Osteoblast (primary cell): ENCODE measurements at places on chromosomes 1 and 21. TPM values are rescaled to one million over a fixed set of nuclear protein-coding genes. Genes with fewer than 3 reads are reported as not detected.

DNA sequence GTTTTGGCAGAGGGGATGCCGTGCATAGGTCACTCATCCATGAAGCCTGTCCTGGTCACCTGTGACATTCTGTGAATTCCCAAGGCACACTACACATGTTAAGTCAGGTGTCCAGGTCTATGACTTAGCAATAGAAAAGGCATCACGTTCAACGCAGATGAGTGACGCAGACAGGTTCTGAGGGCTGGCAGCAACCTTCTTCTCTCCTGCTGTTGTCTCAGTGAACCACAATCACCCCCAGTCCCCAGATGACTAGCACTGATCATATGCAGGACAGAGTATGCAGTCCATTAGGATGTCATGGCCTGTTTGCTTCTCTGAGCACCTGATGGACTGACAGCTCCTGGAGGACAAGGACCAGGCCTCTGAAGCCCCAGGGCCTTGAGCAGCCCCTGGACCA, 157.8 kb upstream of the KAZN start:
- no peak for DNase-seq

The PROK1 gene
- total RNA-seq = not detected in 2 replicates

DNA sequence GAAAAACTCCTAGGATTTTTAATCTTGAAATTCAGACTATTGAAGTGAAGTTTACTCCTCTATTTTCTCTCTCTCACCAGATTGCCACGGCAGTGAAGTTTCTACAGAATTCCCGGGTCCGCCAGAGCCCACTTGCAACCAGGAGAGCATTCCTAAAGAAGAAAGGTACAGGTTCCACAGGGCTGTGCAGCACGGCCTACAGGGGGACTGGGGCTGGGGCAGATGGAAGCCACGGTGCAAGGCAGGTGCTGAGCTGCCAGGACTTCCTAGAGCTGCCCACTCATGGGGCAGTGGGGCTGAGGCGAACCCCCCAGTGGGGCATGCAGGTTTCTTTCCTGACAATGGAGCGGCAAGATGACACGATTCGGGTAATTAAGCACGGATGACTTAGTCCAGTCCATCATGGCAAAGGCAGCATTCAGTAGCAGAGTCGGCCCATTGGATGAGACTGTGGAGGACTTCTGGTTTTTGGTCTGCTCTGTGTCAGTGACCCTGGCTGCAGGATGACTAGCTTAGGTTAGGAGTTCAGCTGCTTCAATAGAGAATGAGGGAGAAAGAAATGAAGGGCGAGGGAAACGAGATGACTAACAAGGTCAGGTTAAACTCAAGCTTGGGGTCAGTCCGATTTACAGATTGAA, 61.5 kb downstream of the PEX14 start:
- no peak for DNase-seq

DNA sequence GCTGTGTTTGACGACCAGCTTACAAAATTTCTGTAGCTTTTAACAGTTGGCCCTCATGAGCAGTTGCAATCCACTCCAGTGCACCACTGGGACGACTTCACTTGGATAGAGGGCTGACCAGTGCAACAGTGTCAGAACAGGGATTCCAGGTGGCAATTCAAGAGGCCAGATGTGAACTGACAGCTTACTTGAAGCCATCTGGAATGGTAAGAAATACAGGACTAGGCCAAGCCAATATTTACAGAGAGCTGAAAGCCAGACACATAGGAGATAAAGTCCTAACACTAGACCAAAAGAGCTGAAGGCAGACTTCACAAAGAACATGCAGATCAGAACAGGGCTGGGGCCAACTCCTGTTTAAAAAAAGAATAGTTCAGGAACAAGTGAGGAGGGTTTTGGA, 93.5 kb upstream of the NFIA start:
- DNase-seq = no peak

The AKIRIN1 gene
- 35.1 and 42.1 TPM in 2 replicates for total RNA-seq

The LCE6A gene
- total RNA-seq = not detected in 2 replicates

DNA sequence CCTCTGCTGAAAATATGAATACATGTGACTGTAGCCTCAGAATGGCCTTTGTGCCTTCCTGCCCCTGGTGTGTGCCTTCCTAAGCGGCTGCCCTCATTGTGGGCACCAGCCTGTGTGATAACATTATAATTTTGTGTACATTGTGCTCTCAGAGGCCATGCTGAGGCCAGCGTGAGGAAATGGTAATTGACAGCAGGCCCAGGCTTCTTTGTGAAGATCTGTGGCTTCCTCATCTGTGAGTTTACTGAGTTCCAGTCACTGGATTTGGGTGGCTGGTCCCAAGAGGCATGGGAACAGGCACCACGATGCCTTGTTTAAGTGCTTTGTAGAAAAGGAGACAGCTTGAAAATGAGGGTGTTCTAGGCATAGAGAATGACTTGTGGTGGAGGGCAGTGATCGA, 389.3 kb downstream of the OMA1 start:
- no peak for DNase-seq
